Right ventricle myocardium inferior (tissue), 1 donor: ENCODE measurements at places on chromosomes 1 and 21. TPM values are rescaled to one million over a fixed set of nuclear protein-coding genes. Genes with fewer than 3 reads are reported as not detected.

SPATC1L gene
- 7.7 TPM for total RNA-seq

DCST2 gene
- total RNA-seq, result 0.35 TPM

TPTE gene
- total RNA-seq, result not detected

DNAH14 gene
- 4.6 TPM for total RNA-seq

DNA sequence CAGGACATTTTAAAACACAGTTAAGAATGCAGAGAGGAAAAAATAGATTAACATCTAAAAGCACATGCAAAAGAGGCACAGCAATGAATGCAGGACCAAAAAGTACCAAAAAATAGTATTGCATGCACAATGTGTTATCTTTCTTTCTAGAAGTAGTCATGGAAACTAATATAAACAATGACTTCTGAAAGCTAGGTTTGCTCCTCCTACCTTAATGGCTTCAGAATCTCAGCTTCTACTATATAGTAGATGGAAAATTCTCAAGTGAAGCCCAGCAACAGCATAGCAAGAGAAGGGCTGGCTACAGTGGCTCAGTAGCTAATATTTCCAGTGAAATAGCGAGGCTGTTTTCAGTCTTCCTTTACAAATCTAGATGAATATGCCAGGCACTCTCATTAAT is 125.1 kb downstream of the CRB1 start:
- no peak for DNase-seq

DNA sequence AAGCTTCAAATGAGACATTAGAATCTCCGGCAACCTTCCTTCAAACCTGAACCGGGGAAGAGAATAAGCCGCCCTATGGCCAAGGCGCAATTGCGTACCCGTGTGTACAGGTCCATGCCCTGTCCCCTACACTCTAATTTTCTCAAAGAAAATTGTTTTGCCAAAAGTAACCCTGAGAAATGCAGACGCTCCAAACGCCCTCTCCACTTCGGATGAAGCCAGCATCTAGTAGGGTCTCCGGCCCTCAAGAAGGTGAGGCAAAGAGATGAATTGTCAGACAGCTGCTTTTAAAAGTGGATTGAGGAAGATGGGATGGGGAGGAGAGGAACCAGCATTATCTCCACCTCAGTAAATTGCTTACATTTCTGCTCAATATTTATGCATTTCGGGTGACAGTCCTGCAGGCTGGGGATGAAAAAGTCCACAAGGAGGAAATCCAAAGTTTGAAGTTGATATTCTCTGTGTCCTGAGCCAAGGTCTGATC is 630 bp upstream of the LHX9 start:
- no peak for DNase-seq

GRCh38 chr1:211737115-211738035 is 62.0 kb upstream of the NEK2 start:
- no peak for DNase-seq

DNA sequence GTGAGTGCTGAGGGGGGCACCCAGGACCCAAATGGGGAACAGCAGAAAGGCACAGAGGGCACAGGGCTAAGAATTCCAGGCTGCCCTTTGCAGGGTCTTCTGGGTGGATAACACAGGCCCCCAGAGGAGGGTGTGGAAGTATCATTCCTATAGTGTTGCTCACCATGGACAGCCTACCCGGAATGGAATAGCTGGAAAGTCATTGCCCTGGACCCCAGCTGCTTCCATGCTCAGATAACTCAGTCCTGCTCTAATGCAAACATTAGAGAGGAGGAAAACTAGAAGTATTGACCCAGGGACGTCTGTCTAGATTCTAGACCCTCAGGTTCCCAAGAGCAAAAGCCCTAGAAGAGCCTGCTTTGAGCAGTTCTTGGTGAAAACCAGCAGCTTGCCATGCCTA is 24.7 kb downstream of the SLC6A17 start:
- no peak for DNase-seq

DNA sequence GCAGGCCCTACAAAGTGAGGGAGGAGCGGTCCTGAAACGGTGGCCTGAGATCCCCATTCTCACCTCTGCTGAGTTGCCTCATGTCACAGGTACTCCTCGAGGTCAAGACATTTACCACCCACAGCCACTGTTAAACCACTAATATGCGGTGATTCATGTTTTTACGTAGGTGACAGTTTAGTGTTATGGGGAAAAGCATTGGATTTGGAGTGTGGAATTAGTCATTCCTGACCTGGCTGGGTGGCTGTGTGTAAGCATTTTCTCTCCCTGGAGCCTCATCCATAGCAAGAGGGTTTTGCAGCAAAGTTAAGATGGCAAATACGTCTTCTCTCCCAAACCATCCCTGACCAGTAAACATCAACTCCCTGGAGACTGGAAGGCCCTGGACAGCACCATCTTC is 57.8 kb upstream of the KCNJ6 start:
- DNase-seq, result no peak

DNA sequence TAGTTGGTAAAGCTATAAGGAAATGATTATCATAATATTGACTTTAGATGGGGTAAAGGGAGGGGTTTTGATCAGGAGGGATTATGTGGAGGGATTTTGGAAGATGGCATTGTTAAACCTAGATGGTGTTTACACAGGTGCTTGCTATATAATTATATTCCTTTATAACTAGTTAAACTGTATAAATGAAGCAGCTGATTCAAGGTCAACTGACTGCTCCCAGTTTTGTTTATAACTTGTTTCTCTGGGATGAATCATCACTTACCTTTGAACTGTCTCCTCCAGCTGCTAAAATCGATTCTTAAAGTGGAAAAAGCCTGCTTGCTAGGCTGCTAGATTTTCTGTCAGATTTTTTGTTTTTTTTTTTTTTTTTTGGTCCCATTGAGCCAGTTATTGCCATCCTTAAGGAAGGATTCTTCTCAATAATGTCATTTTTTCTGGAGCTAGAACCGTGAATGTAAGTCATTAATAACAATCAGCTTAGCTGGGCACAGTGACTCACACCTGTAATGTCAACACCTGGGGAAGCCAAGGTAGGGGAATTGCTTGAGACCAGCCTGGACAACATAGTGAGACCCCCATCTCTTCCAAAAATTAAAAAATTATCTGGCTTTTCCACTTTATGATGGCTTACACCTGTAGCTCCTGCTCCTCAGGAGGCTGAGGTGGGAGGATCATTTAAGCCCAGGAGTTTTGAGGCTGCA is 153.2 kb downstream of the PIK3R3 start:
- no peak for DNase-seq

- no peak for DNase-seq
Measured at GRCh38 chr1:184152434-184152898, 100.9 kb downstream of the TSEN15 start.

- DNase-seq, result no peak
Measured at GRCh38 chr1:245823408-245824147, 668.8 kb downstream of the KIF26B start.

- DNase-seq, result no peak
Measured at GRCh38 chr1:8031176-8031785, 5.2 kb upstream of the ERRFI1 start.

DNA sequence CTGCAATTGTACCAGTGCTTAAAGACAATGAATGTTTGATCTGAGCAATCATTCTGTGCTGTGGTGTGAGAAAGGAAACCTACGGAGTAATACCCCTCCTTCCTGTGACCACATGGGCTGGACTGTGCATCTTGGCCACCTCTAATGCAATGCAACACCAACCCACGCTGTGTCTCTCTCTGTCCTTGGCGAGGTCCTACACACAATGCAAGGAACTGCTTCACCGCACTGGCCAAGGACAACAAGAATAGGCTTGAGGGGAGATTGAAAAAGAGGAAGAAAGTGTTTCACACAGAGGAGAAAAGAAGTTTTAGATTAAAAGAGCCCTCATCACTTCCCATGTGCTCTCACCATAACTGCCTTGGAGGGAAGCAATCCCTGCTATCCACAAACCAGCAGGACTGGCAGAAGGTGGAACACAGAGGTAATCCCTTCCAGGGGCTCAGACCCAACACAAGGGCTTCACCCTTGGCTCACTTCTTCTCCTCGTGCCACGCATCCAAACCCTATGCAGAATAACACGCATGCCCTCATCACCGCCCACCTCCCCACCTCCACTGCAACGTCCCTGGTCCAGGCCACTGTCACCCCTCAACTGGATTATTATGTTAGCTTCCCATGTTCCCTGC is 112.5 kb upstream of the ERG start:
- DNase-seq, result no peak

DNA sequence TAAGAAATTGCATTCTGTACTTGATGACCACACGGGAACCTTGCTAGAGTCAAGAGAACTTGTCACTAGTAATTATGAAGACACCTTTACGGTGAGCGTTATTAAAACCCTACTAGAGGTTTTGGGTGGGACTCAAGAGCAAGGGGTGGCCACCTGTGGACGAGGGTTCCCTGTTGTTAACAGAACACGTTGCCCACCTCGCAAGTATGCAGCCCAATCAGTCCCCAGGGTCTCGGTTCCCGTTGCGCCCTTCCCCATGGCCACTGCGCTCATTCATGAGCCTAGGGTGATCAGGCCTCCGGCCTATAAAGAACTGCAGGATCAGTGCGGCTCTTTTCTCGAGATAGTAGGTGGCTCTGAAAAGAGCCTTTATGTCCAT is 30.2 kb upstream of the RNF187 start:
- no peak for DNase-seq

- DNase-seq, result no peak
Measured at GRCh38 chr21:42682661-42683210, 29.3 kb downstream of the PDE9A start.

DNA sequence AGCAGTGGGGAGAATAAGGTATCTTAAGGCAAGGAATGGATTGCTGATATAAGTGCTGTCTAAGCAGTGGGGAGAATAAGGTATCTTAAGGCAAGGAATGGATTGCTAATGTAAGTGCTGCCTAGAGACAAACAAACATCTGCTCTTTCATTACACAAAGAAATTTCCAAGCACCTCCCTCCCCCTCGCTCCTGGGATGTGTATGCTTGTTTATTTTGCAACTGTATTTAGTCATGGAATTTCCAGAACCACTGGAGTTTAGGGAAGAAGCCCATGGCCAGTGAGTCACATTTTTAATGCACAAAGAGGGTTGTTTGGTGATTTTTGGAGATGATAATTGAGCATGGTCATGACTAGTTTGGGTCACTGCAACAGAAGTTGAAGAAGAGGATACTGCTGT is 21.5 kb downstream of the PDPN start:
- no peak for DNase-seq

GRCh38 chr1:65009176-65009575 is 42.8 kb upstream of the JAK1 start:
- DNase-seq, result no peak

DNA sequence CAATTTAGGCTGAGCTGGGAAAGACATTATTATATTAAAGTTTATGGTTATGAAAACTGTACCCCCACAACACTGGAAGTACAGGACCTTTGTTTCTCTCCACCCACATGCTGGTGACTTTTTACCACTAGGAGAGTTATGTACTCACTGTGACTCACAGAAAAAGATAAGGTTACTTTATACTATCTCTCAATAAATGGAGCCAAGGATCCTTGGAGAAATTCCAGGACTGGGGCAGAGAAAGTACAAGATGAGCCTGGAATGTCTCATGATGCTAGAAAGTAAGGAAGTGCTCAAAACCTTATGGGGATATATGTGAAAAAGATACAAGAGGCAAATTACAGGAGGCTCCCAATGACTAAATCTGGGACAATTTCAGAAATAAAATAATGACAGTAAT is 63.9 kb upstream of the C1orf105 start:
- DNase-seq, result no peak

GRCh38 chr1:33516428-33516827 is 44.0 kb downstream of the ZSCAN20 start:
- no peak for DNase-seq

DNA sequence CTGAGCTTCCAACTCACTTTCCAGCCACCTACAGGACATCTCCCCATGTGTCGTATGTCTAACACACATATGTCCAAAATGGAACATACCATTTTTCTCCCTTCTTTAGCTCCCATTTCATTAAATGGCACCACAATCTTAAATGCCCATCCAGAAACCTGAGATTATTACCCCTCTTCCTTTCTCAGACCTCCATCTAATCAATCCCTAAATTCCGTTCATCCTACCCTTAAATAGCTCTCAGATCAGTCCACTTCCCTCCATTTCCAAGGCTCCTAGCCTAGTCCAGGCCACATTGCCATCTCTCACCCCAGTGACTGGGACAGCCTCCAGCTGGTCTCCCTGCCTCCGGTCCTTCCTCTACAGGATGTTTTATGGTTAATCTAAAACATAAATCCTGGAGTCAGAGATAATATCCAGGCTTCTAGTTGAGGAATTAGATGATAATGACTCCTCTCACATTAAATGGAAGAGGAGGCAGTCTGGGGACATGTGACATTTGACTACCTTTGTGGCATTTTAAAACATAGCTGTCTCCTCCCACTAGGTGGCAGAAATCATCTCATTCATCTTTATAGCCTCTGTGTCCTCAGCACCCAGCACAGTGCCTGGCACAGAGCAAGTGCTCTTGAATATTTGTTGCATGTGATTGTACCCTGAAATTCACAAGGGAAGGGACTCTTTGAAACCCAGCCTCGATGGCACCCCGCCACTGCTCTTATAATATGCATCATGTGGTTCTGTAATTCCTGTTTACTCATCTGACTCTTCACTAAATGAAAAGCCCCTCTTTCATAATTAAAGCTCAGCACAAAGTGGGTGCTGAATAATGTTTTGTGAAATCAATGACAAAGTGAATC is 102.3 kb downstream of the TMEM53 start:
- DNase-seq, result no peak
